HuH-7 (cell line): ENCODE measurements at places on chromosomes 3 and 15.
A peak's percentile ranks its signal among the peaks of the same experiment; 100 is the strongest.

GRCh38 chr15:67753891-67754290 is 71.4 kb upstream of the SKOR1 start:
- DNase-seq: no peak

DNA sequence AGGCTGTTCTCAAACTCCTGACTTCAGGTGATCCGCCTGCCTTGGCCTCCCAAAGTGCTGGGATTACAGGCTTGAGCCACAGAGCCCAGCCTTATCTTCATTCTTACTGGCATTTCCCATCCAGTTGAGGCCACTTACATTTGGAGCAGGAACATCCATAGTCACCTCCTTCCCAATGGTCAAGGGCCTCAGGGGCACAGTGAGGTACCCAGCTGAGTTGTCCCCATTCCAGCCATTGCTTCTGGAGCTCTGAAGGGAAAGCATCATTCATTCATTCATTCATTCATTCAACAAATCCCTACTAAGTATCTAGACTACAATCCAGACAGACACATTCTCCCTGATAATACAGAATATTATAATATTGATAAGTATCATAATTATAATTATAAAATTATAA is 12.2 kb downstream of the PLA2G4D start:
- no peak for DNase-seq

GRCh38 chr3:10375296-10376053 is 54.6 kb upstream of the SEC13 start:
- DNase-seq: no peak

- DNase-seq: no peak
Observed at GRCh38 chr3:139101396-139101795, 56.7 kb upstream of the PRR23C start.

DNA sequence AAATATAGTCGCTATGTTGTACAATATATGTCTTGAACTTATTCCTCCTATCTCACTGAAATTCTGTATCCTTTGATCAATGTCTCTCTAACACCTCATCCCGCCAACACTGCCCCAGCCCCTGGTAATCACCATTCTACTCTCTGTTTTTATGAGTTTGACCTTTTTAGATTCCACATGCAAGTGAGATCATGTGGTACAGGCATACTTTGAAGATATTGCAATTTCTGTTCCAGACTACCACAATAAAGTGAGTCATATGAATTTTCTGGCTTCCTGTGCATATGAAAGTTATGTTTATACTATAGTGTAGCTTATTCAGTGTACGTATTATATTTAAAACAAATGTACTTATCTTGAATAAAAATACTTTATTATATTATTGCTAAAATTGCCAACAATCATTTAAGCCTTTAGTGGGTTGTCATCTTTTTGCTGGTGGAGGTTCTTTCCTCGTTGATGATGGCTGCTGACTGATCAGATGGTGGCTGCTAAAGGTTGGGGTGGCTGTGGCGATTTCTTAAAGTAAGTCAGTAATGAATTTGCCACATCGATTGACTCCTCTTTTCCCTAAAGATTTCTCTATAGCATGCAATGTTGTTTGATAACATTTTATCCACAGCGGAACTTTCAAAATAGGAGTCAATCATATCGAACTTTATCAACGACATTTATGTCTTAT is 257.2 kb downstream of the NFKBIZ start:
- no peak for DNase-seq

DNA sequence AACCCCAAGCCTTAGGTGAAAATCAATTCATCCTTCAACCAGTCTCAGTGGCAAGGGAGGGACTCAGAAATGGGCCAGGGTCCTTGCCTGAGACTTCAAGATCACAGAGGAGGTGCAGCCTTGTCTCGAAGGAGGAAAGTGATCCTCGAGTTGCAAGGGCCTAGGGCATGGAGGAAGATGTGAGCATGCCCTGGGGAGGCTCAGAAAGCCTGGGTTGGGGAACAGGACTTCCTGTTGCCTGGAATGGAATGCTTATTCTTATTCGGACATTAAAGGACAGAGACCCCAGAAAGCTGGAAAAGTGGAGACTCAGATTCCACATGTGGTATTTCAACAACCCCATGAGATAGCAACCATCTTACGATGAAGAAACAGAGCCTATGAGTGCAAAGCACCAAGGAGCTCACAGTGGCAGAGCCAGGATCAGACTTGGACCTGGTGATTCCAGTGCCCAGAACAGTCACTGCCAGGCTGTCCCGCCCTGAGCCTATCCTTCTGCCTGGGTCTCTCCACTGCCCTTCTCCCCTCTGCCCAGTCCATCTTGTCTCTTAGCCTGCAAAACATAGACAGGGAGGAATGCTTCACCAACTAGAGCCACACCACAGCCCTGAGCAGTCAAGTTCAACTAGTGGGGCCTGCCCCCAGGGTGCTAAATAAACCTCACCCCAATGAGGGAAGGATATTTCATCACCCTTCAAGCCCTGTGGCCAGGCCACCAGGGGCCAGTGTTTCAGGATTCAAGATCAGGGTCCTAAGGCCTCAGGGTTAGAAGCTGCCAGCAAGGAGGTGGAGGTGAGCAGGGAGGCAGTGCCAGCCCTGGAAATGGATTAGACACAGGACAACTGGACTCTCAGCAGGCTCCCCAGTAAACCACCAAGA is 21.9 kb downstream of the DAPK2 start:
- no peak for DNase-seq

GRCh38 chr15:72916897-72917296 is 133.3 kb upstream of the ADPGK start:
- no peak for DNase-seq

- no peak for DNase-seq
Observed at GRCh38 chr3:121819236-121819635, 15.6 kb downstream of the IQCB1 start.

- DNase-seq: no peak
Observed at GRCh38 chr15:64341961-64342360, 14.0 kb downstream of the CSNK1G1 start.

DNA sequence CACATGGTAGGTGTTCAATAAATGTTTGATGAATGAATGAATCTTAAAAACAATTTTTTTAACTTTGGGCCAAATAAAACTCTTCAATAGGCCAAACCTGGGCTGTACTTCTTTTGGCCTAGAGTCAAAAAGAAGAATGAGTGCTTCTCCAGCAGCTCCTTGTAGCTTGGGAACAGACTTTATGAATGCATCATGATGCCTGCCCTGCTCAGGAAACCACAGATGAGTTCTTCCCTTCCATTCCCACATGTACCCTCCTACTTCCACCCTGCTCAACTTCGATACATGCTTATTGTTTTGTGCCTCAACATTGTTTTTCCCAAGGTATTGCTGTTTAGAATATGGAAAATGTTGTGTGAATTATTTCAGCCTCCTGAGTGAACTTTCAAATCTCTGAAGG is 87.0 kb downstream of the FILIP1L start:
- no peak for DNase-seq

DNA sequence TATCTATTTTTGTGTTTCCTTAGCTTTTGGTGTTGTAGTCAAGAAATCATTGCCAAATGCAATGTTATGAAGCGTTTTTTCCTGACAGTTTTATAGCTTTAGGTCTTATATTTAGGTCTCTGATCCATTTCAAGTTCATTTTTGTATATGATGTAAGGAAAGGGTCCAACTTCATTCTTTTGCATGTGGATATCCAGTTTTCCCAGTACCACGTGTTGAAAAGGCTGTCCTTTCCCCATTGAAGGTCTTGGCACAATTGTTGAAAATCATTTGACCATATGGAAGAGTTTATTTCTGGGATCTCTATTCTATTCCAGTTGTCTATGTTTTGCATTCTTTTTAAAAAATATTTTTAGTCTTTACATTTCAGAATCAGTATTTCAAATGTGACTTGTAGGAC is 14.6 kb upstream of the SNRPN start:
- DNase-seq: no peak

GRCh38 chr3:44000586-44000985 is 241.1 kb upstream of the TOPAZ1 start:
- no peak for DNase-seq

DNA sequence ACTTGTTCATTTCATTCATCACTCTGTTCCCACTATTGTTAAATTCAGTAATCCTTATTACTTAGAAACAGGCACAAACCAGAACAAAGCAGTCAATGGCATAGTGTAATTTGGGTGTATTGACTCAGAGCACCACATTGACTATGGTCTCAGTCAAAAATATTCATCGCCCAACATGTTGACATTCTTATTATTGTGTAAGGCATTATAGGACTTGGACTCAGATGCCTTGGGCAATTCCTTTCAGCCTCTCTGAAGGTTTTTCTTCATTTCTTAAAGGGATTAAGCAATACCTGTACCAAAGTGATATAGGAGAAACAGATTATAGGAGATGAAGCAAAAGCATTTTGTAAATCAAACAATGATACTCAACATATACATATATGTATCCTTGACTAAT is 114.7 kb upstream of the BHLHE40 start:
- DNase-seq: no peak

- no peak for DNase-seq
Observed at GRCh38 chr3:170324962-170325361, 32.6 kb upstream of the SKIL start.

GRCh38 chr3:17874636-17875035 is 132.2 kb upstream of the TBC1D5 start:
- DNase-seq: no peak

GRCh38 chr3:192284443-192285072 is 442.8 kb downstream of the FGF12 start:
- DNase-seq: peak; percentile 6

DNA sequence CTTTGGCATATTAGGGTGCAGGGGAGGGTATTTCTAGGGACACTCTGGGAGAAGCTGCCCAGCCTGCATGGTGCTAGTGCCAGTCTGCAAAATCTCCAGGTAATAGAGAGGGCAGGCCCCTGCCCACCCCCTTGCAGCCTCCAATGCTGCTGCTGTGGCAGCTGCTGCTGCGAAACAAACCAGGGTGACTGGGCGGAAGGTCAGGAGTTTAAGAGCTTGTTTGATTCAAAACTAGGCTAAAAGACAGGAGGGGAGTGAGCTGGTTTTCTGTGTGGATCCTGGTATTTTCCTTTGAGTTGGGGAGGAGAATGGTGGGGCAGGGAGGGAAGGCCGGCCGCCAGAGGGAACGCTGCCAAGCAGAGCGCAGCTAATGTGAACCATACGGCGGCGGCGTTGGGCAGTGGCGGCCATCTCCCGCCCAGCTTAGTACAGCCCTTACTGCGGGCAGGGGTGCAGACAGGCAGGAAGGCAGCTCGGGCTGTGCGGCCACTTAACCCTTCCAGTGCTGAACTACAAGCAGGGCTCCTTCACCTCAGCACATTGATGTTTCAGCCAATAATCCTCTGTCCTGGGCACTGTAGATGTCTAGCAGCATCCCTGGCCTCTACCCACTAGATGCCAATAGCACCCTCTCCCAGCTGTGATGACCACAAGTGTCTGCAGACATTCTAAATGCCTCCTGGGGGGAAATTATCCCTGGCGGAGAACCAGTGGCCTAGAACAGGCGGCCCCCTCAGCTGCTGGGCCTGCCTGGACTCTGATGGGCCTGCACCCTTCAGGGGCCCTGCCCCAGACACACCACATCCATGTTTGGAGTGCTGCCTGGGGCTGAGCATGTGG is 125.7 kb downstream of the EEFSEC start:
- no peak for DNase-seq

GRCh38 chr3:197936819-197937384 is 13.1 kb upstream of the RPL35A start:
- DNase-seq: no peak
